ENCODE measurements at places on chromosomes 7 and 10. TPM values are rescaled to one million over a fixed set of nuclear protein-coding genes. Genes with fewer than 3 reads are reported as not detected.

Gene ADCY1
- 0.26 TPM for total RNA-seq

Gene MSS51
- total RNA-seq = 0.59 TPM

Gene AEBP1
- 5.4 TPM for total RNA-seq

Gene GTF2I
- total RNA-seq = 169 TPM

Gene ELFN1
- 1.2 TPM for total RNA-seq

Gene DNAJB9
- 28.8 TPM for total RNA-seq

DNA sequence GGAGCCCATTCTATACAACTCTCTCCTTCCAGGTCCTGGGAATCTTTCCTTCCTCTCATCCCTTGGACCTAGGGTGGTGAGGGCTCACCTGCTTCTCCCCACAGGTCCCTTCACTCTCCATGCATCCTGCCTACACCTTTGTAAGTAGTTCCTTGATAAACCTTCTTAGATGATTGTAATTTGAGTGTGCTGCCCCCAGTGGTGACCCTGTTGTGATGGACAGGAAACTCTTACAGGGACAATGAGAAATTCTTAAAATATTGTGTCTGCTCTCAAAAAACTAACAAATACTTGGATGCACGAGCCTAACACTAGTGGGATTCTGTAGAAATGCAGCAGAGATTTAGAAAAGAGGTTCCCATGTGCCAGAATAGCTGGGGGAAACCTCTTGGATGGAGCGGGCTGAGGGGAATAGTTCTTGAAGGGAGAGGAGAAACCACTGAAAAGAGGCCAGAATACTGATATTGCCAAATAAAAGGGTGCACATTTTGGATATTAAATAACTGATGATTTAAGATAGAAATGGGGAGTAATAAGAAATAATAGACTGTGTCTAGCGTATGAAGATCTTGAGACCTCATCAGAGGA lies 6.7 kb upstream of the PAXIP1 start:
- no peak for DNase-seq

GRCh38 chr10:89959433-89960110 lies 258.2 kb downstream of the KIF20B start:
- DNase-seq = no peak

DNA sequence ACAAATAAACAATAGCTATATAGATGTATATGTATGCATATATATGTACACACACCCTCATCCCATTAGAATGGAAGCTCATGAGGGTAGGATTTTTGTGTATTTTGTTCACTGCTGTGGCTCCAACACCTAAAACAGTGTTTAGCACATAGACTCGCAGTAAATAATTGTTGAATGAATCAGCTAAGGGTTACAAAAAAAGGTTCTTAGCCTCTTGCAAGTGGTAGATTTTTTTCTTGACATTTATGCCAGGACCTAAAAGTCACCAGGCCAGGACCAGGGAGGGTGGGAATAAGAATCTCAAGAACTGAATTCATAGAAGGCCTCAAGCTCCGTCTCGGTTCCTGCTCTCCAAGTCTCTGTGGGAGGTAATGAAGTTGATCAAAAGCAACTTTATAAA lies 82.5 kb upstream of the CAPZA2 start:
- DNase-seq = no peak

DNA sequence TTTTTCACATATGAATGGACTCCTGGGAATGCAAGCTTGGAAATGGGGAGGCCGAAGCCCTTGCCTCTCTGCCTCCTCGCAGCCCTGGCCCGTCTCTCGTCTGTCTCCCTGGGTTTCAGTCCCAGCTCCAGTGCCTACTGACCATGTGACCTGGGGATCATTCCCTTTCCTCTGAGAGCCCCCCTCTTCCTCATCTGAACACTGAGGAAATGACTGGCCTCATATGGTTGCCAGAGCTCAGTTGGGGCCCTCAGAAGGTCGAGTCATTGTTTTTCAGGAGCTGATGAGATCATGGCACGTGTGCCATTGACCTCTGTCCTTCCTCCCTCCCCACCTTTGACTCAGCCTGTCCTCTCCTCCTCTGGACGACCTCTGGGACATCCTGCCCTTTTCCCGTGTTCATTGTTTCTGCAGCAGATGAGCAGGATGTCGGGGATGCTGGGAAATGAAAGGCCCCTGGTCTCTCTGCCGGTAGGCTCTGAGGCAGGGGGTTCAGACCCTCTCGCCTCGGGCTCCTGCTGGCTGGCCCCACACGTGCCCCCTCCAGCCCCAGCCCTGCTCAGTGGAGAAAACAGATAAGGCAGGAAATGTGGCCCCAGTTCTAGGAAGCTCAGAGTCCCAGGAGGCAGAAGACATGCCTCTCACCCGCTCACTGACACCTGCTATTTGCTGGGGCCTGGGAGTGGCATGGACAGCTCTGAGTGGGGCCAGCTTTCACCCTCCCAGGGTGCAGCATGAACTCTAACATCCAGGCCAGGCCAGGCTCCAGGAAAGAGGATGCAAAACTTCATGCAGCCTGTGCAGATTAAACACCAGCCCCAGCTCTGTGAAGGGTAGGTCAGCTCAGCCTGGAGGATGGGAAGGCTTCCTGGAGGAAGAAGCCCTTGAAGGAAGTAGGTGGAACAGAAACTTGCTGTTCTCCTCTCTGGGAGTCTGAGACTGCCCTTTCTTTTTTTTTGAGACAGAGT lies 8.3 kb upstream of the PPP1R35 start:
- DNase-seq = peak; percentile 96

DNA sequence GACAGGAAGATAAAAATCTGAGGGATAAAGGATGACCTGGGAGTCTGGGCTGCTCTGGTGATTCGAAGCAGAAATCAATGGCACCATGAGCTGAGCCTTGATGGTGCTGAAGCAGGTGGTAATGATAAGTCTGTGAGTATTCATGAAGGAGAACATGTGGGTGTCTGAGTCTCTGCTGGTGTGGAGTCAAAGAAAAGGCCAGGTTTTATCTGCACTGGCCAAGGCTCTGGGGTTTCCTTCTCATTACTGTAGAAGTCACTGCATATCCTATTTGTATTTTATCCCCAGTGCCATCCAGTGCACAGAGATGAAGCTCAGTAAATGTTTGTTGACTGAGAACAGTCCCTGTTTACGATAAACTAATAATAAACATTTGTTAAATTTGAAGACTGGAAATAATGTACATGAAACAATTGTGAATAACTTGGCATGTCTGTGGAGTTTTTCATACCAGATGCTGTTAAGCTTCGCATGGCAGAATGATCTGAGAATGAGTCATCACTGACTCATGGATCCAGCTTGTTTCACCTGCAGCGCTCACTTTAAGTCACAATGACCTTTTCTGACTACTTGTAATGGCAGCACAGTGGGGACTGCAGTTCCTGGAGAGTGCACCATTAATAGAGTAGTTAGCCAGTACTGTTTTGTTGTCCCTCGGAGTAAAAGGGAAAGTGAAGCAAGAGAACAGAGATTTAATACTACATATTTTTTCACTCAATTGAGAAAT lies 538.5 kb downstream of the HTR7 start:
- peak; percentile 39 for DNase-seq

DNA sequence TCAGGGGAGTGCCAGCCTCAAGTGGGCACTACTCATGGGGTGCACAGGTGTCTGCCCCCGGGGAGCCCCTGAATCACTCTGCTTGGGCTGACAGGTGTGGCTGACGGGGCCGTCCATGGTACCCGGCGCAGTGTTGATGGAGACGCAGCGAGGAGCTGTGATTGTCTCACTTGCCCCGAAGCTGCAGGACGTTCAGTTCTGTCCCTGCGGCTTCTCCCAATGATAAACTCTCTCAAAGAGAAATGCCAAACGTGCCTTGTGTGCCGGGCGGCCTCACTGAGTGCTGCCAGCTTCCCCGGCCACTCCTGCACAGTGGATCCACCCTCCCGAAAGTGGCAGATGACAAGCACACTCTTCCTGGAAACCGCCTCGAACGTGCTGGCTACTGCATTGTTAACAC lies 203.2 kb downstream of the DNAJB6 start:
- DNase-seq = no peak

DNA sequence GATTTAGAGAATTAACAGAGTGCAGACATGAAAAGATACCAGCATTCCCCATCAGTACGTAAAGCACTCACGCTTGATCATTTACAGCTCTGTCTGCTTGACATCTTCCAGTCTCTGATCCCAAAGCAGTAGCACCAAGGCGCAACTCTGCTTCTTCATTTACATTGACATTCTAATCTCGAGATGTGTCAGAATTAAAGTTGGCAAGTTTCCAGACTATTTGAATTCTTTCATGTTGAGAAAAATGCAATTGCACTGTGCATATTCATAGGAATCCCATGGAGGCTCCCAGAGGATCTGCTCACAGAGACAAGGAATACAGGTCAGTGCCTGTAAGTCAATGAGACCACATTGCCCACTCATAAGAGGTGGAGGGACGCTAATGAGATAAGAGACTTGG lies 183.9 kb downstream of the LRRN3 start:
- DNase-seq = no peak

GRCh38 chr10:91977491-91977890 lies 53.9 kb downstream of the BTAF1 start:
- no peak for DNase-seq

DNA sequence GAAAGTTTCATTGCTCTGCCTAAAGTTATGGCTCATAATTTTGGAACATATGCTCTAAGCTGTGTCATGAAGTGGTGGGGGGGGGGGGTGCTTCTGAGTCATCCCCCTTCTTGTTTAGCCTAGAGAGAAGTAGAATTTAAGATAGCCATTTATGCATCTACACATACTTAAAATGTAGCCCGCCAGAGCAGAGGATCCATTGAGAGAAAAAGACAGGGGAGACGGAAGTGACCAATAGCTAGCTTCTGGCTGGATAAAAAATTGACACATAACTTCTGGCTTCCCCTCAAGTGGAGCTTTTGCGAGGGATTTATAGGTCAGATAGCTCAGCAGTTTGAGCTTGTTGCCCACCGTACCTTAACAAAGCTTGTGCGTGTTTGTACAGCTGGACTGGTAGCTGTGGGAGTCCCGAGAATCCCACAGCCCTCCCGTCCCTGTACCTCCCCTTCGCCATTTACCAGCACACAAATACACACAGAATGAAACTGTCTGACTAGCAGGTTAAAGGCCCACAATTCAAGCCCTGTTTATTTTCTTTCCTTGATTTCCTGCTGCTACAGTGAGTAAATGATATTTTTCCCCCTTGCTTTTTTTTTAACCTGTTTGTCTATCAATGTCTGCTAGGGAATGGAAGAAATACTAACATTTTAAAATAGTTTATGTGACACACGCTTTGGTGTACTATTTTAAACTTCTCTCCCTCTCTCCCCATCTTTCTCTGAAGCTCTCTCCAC lies 232.6 kb upstream of the FERD3L start:
- no peak for DNase-seq

DNA sequence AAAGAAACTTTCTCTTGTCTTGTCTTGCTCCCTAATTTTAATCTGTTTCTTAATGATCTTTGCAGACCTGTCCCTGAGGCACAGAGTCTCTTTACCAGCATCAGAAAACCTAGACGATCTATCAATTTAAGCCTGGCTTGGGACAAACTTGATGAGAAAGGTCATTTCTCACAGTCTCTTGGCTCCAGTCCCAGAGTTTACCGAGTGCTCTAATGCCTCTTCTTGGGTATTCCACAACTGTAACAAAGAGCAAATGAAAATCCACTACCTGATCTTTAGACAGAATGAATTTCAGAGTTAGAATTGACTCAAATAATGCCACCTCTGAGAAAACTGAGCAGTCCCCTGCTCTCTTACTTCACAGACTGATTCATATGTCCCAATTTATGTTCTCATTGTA lies 106.4 kb upstream of the DNAJB12 start:
- no peak for DNase-seq

DNA sequence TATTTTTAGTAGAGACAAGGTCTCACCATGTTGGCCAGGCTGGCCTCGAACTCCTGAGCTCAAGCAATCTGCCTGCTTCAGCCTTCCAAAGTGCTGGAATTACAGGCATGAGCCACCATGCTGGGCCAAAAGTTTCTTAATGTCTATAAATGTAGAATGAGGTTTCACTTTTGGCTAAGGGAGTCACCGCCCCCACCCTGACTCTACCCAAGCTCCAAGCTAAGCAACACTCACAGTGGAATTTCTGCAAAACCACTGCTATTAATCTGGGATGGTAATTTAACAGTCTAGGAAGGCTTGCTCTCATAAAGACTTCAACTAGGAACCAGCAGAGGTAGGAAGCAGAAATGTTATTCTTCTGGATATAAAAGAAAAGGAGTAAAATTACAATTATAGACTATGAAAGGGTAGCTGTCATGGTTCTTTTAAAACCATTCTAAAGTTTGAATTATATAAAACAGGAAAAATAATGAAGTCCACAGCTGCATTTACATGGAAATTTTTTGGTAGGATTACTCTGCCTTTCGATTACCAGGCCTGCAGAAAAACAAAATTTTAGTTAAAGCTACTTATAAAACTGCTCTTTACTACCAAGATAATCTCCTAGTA lies 211.6 kb downstream of the SFMBT2 start:
- no peak for DNase-seq

DNA sequence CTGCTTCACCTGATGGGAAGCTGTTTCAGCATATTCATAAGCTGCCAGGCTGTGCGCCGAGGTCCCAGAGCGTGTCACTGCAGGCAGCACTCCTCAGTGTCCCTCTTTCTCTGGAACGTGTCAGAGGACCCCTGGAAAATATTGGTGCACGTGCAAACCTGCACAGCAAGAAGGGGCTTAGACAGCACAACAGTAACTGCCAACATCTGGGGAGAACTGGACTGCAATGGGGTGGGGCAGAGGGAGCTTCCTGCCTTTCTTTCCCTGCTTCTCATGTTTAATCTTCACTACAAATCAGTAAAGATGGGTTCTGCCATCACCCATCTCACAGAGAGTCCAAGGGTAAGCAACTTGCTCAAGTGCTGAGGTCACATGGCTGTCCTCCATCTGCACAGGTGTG lies 86.5 kb upstream of the GPR26 start:
- DNase-seq = no peak

GRCh38 chr7:157574120-157574825 lies 237.5 kb downstream of the DNAJB6 start:
- DNase-seq = no peak

DNA sequence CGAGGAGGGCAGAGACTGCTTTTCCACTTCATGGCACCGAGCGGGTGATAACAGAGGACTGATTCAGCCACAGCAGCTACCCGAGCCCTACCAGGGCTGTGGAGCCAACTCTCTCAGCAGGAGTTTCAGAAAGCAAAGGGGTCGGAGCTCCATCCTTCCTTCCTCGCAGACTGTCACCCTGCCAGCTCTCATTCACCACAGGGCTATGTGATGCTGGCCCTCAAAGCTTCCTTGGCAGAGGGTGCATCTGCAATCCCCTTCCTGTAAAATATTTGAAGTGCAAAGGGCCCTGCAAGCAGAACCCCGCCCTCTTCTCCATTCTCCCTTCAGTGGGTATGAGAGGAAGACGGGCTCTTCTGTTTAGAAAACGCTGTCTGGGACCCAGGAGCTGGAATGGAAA lies 105.3 kb upstream of the LYZL2 start:
- DNase-seq = no peak

- no peak for DNase-seq
Observed at GRCh38 chr10:86098187-86098881, 268.3 kb downstream of the GRID1 start.
